ENCODE measurements at places on chromosomes 13 and 19.

DNA sequence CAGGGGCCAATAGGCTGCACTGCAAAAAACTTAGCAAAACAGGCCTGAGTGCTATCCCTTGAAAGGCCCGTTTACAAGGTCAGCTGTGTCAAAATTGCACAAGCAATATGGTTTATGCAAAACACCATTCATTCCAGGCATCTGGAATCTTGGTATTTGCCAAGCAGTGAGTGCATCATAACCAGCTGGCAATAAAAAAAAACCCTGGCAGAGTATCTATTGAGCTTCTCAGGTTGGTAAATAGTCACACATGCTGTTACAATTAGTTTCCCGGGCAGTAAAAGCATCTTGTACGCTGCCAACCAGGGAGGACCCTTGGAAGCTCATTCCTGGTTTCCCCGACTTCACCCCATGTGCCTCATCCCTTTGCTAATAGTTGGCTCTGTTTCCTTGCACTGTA lies 21.3 kb downstream of the ZNF77 start:
- DNase-seq: no peak

- DNase-seq: no peak
Observed at GRCh38 chr13:49064476-49064875, 88.8 kb downstream of the FNDC3A start.

GRCh38 chr13:26255691-26256277 lies 1.9 kb downstream of the CDK8 start:
- no peak for DNase-seq

- peak; percentile 46 for DNase-seq
Observed at GRCh38 chr13:30863231-30863630, 42.8 kb upstream of the MEDAG start.

DNA sequence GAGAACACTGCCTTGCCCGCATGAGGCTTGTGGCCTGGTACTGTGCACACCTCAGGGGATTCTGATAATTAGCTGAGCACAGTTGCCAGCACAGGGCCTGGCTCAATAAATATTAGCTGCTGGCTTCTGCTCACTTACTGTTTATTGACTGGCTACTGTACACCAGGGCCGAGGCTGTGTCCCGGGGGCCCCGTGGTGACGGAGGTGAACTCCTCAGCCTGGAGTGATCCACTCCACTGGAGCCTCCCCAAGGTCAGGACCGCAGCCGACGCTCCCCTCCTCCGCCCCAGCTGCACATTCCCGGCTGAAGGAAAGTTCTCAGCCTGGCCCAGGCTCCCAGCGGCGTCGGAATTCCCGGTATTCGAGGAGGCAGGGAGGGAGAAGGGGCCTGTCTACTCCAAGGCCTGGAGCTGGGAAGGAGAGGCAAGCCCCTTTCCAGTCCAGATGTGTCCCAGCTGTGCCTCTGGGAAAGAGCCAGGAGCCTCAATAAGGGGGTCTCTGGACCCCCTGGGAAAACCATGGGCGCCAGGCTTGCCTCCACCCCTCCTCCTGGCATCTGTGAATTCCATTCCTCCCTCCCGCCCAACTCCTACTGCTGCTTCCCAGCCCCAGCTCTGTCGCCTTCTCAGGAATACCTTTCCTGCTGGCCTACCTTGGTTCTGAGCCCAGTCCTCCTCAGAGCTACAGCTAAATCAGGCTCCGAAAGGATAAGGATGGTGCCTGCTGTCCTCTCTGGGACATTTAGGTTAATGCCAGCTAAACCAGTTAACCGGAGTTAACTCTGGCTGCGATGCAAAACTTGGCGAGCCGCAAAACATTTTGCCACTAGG lies 7.3 kb downstream of the RPS16 start:
- DNase-seq: peak; percentile 83

DNA sequence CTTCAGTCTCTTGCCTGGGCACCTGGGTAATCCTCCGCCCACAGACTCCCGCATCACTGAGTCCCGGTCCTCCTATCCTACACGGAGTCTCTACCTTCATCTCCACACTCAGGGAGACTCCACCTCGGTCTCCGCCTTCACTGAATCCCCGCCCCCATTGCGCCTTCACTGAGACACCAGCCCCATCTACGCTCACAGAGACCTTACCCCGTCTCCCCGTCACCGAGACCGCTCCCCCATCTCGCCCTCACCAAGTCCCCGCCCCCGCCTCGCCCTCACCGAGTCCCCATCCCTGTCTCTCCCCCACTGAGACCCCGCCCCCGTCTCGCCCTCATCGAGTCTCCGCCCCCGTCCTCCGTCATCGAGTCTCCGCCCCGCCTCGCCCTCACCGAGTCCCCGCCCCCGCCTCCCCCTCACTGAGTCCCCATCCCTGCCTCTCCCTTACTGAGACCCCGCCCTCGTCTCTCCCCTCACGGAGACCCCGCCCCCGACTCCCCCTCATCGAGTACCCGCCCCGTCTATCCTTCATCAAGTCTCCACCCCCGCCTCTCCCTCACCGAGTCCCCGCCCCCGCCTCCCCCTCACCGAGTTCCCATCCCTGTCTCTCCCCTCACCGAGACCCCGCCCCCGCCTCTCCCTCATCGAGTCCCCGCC lies 23.1 kb upstream of the ZNF846 start:
- peak; percentile 98 for DNase-seq

DNA sequence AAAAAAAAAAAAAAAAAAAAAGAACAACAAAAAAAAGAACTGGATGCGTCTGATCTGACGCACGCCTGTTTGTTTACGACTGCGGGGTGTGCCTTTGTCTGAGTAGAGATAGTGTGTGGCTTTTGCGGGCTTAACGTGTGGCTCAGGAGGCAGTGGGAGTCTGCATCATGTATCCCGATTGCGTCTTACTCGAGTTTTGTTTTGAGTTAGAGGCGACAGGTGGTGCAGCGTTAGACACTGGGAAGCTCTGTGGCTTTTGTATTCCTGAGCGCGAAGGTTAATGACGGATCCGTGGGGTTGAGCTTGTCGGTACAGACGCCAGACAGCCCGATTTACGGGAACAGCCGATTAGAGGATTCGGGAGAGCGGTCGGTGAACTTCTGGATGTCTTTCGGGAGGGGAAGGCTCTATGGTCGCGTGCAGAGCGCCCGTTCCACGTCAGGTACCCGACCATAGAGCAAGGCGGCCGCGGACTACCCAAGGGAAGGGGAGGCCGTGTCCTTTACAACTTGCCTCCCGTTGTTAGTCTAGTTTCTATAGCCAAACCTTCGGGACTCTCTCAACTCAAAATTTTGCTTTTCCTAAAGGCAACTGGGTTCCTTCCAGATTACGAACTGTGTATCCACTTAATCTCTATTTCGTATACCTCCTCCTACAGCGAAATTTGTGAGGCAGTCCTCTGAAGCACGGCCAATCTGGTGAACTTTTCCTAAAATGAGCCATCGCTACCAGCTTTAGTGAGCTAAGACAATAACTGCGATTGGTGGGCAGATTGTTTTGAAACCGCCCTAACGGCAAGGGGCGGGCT lies 926 bp upstream of the HNRNPUL1 start:
- DNase-seq: peak; percentile 88

GRCh38 chr19:48398102-48398374 lies 4.6 kb downstream of the GRIN2D start:
- no peak for DNase-seq

DNA sequence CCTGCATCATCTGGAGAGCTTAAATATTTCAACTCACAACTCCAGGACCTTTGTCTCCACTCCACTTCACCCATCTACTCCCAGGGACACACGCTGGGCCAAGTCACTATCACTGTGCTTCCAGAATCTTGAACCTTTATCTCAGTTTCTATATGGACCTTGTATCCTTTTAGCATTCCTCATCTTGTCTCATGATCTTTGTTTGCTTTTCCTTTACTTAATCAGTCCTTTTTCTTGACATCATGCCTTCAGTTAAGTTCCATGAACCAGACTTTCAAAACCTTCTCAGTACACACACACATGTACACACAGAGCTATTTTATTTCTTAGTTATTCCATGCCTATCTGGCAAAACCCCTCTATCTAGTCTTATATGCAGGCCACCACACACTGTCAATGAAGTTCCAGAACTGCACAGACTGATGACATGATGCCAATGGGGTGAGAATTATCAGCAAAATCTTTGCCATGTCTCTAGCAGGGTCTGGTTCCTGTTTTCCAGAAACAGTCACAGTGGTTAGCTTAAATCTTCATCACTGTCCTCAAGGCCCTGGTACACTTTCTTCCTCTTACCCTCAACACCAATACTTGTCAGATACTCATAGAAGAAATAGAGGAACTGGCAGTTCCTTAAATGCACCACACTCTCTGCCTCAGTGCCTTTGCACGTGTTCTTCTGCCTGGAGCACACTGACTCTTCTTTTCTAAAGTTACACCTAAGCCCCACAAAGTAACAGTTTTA lies 77.6 kb upstream of the STARD13 start:
- DNase-seq: peak; percentile 56

DNA sequence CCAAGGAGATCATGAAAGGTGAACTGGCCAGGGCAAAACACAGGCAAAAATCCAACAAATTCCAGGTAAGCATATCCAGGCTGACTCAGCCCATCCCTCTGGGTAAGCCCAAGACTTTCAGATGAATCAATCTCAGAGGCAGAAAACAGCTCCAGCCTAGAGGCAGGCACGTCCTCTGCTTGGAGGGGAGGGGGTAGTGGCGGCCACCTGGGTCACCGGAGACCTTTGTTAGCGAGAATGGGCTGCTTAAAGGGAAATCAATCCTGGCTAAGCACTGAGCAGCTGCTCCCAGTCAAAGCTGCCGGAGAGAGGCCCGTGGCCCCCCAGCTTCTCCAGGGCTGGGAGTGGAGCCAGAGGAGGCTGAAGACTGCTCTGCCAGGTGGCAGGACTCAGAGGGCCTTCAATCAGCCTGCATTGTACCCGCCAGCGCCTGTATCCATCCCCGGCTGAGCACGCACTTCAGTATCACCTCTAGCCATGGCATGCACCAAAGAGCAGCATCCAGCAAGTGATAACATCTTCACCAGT lies 48.2 kb downstream of the PIN1 start:
- DNase-seq: no peak

DNA sequence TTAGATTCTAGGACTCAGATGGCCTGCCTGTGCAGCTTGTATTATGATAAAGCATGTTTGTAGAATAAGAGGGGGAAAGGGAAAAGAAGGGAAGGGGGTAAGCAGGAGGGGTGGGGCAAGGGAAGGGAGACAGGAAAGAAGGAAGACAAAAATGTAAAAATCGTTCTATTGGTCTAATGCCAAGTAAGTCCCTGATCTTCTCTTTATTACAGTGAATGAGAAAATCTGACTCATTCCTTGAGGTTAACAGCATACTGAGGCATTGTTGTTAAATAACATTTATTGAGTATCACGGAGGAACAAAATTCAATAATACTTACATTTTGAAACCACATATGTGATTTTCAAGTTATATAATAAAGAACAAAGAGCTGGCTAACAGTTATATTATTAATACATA lies 1534.7 kb downstream of the OLFM4 start:
- no peak for DNase-seq

DNA sequence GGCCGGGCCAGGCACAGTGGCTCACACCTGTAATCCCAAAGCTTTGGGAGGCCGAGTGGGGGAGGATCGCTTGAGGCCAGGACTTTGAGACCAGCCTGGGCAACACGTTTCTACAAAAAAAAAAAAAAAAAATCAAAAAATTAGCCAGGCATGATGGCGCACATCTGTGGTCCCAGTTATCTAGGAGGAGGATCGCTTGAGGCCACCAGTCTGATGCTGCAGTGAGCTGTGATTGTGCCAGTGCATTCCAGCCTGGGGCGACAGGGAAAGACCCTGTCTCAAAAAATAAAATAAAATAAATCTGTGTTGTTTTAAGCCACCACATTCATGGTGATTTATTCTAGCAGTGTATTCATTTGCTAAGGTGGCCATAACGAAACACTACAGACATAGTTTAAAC lies 4.1 kb upstream of the DACT3 start:
- no peak for DNase-seq

GRCh38 chr13:51308781-51309180 lies 30.7 kb upstream of the SERPINE3 start:
- no peak for DNase-seq

DNA sequence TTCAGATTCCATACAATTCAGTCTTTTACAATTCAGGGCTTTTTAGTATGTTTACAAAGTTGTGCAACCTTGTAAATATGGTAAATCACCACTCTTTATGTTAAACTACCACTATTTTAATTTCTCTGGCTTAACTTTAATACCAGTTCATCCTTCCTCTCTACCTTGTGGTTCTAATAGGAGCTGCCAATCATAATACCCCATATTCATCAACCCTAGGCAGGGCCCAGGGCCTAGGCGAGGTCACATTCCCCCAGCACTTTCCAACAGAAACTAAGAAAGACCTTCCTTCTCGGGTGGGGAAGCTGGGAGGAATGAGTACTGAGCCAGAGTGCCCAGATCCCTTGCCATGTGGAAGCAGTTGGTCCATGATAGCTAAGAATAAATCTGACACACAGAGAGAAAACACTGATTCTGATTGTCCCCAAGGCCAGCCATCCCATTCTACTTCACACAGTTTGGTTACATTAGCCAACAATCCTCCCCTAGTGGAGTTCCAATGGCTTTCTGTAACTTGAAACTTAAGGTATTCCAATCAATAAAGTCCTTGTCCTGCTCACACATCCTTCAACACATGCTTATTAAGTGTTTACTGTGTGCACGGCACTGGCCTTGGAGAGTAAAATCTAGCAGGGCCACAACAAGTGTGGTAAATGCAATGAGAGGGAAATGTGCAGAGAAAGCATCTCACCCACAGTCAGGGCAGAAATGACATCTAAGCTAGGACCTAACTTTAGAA lies 76.8 kb downstream of the NUFIP1 start:
- DNase-seq: no peak

DNA sequence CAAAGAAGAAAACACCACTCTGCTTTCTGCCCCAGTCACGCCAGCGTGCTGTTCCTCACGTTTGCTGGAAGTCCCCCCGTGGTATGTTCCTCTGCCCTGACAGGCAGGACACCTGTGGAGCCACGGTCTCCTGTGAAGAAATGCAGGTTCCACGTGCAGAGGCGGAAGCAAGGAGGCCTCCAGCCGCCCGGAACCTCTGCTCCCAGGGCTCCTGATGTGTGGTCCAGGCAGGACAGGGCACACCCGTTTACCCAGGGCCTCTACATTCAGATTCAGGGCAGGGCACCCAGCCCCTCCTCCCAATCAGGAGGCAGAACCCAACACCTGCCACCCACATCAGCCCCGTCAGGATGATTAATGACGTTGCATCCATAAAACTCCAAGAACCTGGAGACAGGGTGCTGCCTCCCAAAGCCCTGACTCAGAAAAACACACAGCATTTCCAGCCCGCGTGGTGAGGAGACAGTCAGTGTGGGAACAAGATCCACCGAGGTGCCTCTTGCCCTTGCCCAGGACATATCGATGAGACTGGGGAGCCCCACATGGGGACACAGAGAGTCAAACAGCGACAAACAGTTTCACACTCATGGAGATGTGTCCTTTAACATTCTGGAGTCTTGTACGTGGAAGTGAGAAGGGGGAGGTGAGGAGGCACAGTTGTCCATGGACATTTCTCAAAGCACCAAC lies 76.2 kb downstream of the COL4A1 start:
- no peak for DNase-seq

- no peak for DNase-seq
Observed at GRCh38 chr13:64993514-64994164, 2236.5 kb downstream of the PCDH9 start.

DNA sequence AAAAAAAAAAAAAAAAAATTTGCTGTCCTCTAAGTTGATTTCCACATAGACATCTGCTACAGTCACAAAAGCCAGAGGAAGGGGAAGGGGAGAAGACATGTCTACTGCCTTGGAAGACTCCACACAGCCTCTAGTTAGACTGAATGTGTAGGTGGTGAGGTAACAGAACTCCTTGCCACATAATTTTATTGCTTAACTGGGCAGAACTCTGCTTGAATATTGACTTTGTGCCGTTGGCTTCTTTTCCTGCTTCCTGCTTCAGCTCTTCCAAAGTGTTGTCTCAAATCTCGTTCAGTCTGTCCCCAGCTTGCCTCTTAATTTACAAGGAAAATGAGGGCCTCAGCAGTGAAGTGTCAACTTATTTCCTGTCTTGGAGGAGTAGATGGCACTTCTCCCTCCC lies 37.1 kb downstream of the ESD start:
- DNase-seq: no peak

Data from right cardiac atrium (tissue), 5 donors.